Myocyte (in vitro differentiated cells): ENCODE measurements at places on chromosomes 1 and 21. TPM values are rescaled to one million over a fixed set of nuclear protein-coding genes. Genes with fewer than 3 reads are reported as not detected.

GRCh38 chr1:215958841-215959240 is 391.7 kb downstream of the KCTD3 start:
- no peak for DNase-seq

The RGS5 gene
- total RNA-seq: 2.3 and 3.7 TPM in 2 replicates

- peak; percentile 64 for DNase-seq
Observed at GRCh38 chr1:230268371-230269170, 157.6 kb downstream of the PGBD5 start.

- peak; percentile 22 for DNase-seq
Observed at GRCh38 chr1:221274373-221274772, 395.1 kb downstream of the HLX start.

DNA sequence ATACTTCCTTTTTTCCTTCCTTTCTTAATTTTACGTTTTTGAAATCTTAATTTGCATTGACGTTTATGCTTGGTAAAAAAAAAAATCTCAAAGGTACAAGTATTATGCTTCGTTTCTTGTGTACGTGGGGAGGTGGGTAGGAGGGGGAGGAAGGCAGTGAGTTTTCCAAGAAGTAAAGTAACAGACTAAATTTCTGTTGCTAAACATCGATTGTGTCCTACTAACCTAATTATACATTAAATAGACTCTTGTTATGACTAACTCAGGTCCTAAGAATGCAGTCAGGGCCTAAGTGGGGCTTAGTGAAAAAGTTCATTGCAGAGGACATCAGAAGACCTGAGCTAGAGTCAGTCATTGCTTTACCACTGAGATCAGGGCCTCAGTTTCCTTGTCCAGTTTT is 17.5 kb downstream of the NEK7 start:
- DNase-seq: no peak

GRCh38 chr21:45209685-45210284 is 77.9 kb downstream of the POFUT2 start:
- DNase-seq: no peak

The CRB1 gene
- total RNA-seq: 0.70 and 1.1 TPM in 2 replicates

- DNase-seq: no peak
Observed at GRCh38 chr1:231494439-231495110, 33.9 kb upstream of the TSNAX start.

GRCh38 chr1:18630511-18631495 is at the start of gene PAX7:
Gene PAX7 (plus strand): TSS chr1:18630846. CDS start chr1:18631604, 758 bp downstream.
- no peak for DNase-seq

DNA sequence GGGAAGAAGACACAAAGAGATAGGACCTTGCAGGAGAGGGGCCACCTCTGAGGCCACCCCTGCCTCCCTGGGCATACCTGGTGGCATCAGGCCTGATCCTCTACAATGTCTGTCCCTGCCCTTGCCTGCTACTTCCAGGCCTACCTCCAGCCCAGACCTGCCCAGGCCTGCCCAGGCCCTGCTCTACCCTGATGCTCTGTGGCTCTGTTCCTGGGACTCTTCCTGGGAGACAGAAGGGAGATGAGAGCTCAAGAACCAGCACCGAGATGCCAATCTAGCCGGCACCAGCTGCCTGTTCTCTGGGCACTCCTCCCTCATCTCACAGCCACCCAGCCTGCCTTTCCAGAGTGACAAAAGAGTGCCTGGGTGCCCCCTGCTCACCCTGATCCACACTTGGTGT is 2.7 kb downstream of the CELF3 start:
- DNase-seq: no peak

DNA sequence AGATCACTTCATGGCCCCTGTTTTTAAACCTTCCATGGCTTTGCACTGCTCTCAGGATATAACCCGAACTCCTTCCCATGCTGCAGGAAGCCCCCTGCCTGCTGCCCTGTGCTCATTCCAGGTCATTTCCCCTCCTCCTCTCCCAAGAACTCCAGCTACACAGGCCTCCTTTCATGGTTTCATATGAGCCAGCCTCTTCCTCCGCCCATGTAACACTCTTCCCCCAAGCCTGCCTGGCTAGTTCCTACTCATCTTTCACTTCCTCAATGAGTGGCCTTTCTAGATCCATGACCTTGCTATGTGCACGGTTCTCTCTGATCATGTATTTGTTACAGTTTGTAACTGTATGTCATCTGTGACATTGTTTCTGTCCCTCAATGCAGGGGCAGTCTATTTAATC is 3.1 kb upstream of the NCF2 start:
- no peak for DNase-seq

GRCh38 chr1:183262628-183263200 is 76.7 kb downstream of the LAMC2 start:
- no peak for DNase-seq

DNA sequence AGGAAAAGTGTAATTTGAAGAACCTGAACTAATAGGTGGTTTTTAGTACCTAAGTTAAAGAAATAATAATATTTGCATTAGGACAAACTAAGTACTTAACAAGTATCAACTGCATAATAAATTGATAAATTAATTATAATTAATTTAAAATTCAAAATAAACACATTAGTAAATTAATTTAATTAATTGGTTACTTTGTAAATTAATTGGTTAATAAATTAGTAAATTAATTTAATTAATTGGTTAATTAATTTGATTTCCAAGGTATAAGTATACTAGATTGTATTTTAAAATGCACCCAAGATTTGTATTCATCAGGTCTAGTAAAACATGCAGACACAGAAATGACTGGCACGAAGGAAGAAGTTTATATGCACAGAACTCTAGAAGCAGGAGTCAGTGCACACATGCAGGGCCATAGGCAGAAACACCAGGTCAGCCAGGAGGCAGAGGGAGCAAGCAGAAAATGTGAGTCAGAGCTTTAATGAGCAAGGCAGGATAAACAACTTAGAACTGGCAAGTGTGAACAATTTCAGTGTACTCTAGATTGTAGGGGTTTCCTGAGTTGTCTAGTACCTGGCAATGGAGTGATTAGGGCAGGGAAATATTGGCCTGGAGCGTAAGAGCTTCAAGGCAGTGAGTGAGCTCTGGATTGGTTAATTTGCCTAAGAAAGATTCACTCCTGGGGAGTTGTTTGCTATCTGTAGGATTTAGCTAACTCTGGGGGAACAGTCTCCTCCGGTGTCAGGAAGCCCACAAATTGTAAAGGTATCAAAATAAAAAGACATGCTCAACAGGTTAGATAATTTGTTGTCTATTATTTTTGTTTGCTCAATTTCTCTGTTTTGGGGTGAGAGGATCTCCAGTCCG is 665.7 kb downstream of the MRPL39 start:
- no peak for DNase-seq

GRCh38 chr1:14190508-14190907 is 408.0 kb upstream of the KAZN start:
- no peak for DNase-seq

DNA sequence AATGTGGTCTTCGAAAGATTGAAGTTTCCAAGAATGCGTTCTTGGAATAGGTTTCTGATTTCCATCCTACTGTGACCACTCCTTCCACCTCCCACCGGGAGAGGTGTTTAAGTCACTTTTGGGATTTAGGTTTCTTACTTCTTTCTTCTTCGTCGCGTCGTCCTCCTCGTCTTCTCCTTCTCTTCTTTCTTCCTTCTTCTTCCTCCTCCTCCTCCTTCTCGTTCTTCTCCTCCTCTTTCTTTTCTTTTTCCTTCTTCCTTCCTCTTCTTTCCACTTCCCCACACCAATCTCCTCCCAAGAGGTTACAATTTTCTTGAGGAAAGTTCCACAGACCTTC is 2.1 kb downstream of the CACHD1 start:
- no peak for DNase-seq

- DNase-seq: peak; percentile 35
Observed at GRCh38 chr1:1307261-1307922, 338 bp downstream of the ACAP3 start.

The COL6A1 gene
- total RNA-seq: 678 and 866 TPM in 2 replicates

DNA sequence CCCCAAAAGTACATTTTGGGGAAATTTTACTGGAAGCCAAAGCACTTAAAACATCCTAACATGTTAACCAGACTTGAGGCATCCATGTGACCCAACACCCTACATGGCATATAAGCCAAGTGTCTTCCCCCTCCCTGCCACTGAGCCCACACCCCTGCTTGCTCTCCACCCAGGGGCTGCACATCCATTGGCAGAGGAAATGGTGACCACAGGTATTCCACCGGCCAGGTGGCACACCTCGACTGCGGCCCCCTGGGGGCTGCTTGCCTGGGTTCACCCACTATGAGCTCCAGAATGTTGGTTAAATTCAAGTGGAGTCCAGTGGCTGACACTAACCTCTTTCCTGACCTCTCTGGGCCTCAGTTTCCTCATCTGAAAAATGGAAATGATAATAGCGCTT is 64.4 kb upstream of the FAM20B start:
- no peak for DNase-seq

GRCh38 chr1:234096161-234096770 is 191.8 kb downstream of the SLC35F3 start:
- no peak for DNase-seq

DNA sequence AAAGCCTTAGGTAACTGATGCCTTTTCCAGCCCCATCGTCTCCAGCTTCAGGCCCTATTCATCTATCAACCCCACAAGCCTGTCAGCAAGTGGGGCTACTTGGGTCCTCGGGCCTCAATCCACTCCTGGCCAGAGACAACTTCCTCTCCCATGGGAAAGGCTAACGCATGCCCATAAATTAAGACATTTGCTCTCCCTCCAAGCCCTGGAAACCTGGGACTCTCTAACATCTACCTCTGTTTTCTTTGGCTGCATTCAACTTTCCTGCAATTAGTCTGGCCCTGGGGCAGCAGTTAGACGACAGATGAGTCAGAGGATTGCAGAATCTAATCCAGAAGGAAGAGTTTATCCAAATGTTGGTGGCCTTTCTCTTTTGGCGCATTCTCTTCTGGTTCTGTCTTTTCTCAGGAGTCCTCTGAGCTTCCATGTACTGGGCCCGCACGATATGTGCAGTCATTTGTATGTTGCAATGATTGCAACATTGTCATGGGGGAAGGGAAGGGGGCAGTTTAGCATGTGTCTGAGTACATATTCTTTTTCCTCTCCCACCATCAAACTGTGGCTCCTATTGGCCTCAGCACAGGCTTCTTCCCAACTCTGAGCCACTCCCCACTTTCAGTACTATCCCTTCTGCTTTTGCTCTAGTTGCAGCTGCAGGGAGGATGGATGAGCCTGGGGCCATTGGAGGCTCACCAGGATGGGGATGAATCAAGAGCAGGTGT is 54.4 kb downstream of the NAV1 start:
- DNase-seq: peak; percentile 57

The CD101 gene
- total RNA-seq: 0.10 and 0.11 TPM in 2 replicates

DNA sequence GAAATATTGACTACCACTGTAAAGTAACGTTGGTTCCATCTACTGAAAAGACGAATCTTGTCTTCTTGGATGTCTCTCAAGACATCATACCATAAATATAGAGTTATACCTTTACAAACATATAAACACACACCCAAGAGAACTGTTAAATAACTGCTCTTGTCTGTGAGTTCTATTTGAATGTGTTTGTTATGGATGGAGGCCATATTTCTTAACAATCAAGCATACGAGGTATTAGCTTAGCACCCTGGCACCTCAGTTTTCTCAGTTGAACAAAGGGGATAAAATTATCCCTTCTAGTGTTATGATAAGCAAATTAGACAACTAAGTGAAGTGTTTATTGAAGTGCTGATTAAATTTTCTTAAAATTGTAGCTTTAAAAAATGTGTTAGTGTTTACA is 336.6 kb upstream of the ZRANB2 start:
- no peak for DNase-seq

- DNase-seq: no peak
Observed at GRCh38 chr1:61434276-61434675, 290.7 kb downstream of the TM2D1 start.

DNA sequence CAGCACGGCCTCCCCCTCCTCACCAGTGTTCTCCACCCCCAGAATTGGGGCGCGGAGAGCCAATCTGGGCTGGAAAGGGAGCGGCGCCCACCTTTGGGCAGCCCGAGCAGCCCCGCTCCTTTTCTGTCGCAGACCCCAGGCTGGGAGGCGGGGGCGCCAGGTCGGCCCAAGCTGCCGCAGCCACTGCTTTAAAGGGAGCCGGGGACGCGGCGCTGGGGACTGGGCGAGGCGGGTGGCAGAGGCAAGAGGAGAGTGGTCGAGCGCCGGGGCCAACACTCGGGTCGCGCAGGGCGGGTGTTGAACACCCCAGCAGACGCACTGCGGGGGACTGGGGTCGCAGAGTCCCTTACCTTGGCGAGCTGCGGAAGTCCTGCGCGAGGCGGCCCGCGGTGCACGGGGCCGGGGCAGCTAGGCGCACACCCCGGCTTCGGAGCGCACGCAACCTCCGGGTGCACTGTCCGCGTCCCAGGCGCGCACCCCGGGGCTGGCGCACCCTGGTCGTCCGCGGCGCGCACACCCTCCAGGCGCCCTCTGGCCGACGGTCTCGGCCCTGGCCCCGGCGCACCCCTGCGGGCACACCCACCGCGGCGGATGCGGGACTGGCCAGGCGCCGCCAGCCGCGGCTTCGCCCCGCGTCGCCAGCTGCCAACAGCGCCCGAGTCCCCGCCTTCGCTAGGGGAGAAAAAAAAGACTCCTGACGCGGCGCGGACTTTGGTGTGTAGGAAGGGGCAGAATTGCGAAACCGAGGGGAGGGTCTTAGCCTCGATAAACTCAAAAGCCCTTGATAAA is at the start of gene KANK4:
Gene KANK4 (minus strand): TSS at position 679 of the 789 bp plus-strand sequence. CDS start 37,870 bp downstream, outside the sequence.
- DNase-seq: no peak

DNA sequence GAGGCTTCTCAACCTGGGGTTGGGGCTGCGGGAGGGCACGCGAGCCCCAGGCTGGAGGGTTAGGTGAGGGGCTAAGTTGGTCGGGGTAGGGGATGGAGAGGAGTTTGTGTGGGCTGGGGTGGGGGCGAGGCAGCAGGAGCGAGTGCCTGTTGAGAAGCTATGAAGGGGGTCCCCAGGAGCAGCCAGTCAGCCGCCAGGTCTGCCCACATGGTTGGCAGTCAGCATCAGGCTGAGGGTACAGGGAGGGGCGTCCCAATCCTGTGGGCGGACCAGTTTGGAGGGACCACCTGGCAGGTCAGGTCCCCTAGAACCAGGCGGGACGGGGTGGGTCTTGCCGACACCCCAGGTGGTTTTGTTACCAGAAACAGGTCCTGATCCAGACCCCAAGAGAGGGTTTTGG is 400 bp upstream of the TRIM17 start:
- no peak for DNase-seq

The PTGS2 gene
- not detected in 2 replicates for total RNA-seq

The COL16A1 gene
- total RNA-seq: 27.9 and 37.7 TPM in 2 replicates
